ENCODE measurements at places on chromosomes 11 and 22.
A peak's percentile ranks its signal among the peaks of the same experiment; 100 is the strongest.

DNA sequence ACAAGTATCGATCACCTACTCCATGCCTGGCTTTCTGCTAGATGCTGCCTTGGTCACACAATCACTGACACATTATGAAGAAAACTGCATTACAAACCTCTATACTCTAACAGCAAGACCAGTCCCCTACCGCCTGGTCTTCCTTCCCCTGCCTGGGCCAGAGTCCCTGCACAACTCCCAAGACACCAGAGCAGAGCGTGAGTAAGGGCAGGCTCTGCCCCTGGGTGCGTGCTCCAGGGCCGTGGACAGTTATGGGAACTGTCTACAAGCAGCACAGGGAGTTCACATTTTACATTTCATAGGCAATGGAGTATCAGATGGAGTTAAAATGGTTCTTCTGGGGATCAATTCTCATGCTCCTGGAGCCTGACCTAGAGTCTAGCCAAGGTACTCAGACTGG, 6.5 kb downstream of the FZD4 start:
- DNase-seq, result no peak

DNA sequence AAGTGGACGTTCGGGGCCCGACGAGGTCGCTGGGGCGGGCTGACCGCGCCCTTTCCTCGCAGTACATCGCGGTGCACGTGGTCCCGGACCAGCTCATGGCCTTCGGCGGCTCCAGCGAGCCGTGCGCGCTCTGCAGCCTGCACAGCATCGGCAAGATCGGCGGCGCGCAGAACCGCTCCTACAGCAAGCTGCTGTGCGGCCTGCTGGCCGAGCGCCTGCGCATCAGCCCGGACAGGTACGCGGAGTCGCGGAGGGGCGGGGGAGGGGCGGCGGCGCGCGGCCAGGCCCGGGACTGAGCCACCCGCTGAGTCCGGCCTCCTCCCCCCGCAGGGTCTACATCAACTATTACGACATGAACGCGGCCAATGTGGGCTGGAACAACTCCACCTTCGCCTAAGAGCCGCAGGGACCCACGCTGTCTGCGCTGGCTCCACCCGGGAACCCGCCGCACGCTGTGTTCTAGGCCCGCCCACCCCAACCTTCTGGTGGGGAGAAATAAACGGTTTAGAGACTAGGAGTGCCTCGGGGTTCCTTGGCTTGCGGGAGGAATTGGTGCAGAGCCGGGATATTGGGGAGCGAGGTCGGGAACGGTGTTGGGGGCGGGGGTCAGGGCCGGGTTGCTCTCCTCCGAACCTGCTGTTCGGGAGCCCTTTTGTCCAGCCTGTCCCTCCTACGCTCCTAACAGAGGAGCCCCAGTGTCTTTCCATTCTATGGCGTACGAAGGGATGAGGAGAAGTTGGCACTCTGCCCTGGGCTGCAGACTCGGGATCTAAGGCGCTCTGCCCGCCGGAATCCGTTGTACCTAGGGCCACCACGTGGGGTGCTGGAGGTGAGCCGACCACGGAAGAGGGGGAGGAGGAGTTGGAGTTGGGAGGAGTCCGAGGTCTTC, 771 bp downstream of the MIF start:
- peak; percentile 73 for DNase-seq

- no peak for DNase-seq
Measured at GRCh38 chr11:93081694-93082093, 112.2 kb downstream of the MTNR1B start.

DNA sequence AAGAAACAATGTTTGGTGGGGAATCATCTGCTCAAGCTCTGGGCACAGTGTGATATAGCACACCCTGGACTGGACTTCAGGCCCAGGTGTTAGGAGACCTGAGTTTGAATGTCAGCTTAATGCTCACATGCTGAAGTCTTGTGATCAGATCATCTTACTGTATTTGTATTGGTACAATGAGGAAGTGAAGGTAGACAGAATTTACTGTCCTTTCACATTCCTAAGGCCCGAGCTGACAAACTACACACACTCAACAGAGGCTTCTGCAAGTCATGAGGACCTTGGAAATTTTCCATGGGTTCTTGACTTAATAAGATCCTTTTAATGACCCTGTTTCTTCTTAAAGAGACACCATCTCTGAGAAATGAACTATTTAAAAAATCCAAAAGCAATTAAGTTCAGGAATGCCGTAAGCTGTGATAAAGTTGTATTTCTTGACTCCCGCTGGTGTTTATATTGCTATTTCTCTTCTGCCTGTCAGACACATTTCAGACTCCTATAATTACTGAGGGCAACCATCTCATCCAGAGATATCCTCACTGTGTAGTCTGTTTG, 802.0 kb downstream of the DLG2 start:
- DNase-seq, result no peak

- peak; percentile 39 for DNase-seq
Measured at GRCh38 chr22:36409911-36410756, 22.4 kb upstream of the MYH9 start.

- no peak for DNase-seq
Measured at GRCh38 chr11:134878785-134879184, 466.7 kb upstream of the B3GAT1 start.

- peak; percentile 70 for DNase-seq
Measured at GRCh38 chr22:41919357-41920224, 4.7 kb upstream of the SHISA8 start.
